ENCODE measurements at places on chromosomes 1 and 21.

- no peak for DNase-seq
These were observed 246.0 kb downstream of the TRABD2B start for GRCh38 chr1:47751193-47751592.

DNA sequence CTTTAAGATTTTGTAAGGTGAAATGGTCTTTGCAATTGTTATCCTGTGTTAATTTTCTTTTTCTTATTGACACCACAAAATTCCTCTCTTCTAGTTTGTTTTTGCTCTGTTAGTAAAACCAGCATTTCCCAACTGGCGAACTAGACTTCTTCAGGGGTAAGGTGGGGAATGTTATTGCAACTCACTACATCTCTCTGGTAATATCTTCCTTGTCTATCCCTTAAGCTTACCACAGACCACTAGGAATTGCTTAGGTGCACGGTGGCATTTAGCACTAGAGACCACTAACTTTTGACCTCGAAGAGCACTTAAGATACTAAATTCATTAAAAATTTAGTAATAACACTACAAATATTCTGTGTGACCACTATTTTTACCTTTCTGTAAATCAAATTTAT is 4.2 kb upstream of the COA6 start:
- no peak for DNase-seq

GRCh38 chr1:99768104-99768503 is 1.7 kb upstream of the FRRS1 start:
- DNase-seq, result no peak

DNA sequence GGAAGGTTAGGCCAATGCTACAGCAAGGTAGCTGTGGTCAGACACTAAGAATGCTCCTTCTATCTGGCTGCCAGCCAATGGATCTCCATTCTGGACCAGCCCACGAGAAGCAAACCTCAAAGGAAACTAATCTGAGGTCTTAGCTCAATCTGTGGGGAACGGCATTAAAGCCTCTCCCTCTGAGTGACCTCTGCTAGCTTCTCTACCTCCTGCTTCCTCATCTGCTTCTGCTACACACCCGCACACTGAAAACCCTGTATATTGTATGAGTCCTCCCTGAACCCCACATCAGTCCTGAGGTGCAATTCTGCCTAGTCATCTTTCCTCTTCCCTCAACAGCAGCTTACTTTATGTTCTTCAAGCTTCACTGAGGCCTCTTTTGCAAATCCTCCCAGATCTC is 6.9 kb upstream of the GALE start:
- DNase-seq, result no peak

DNA sequence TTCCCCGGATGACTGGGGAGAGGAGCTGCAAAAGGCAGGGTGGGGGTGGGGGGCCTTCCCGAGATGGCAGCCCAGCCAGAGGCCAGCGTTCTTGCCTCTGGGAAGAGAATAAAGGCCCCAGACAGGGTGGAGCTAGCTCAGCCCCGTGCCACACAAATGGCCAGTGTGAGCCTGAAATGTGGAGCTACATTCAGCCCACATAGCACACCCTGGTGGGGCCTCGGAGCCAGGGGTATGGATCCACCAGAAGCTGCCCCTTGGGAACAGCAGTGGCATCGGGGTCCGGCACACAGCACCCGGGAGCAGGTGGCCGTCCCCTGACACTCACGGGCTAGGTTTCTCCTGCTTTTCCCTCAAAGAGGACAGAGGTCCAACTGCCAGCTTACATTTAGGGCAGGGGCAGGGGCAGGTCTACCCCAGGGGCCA is 93.9 kb downstream of the PDE9A start:
- no peak for DNase-seq

- DNase-seq, result no peak
These were observed 24.8 kb upstream of the KCNE1 start for GRCh38 chr21:34536820-34537219.

DNA sequence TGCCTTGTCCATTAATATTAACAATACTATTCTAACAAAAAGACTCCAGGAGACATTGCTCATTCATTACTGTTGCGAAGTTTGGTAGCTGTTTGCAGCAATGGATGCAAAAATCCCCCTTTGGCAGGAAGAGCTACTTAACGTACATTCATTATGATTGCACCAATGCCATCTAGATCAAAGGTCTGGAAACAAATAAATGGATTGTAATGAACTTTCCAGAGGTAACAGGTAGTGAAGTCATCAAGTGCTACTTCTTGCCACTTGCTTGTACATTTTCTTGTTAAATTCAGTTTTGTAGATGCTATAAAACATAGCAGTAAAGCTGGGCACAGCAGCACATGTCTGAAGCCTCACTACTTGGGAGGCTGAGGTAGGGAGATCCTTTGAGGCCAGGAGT is 93.9 kb downstream of the DDAH1 start:
- DNase-seq, result no peak

DNA sequence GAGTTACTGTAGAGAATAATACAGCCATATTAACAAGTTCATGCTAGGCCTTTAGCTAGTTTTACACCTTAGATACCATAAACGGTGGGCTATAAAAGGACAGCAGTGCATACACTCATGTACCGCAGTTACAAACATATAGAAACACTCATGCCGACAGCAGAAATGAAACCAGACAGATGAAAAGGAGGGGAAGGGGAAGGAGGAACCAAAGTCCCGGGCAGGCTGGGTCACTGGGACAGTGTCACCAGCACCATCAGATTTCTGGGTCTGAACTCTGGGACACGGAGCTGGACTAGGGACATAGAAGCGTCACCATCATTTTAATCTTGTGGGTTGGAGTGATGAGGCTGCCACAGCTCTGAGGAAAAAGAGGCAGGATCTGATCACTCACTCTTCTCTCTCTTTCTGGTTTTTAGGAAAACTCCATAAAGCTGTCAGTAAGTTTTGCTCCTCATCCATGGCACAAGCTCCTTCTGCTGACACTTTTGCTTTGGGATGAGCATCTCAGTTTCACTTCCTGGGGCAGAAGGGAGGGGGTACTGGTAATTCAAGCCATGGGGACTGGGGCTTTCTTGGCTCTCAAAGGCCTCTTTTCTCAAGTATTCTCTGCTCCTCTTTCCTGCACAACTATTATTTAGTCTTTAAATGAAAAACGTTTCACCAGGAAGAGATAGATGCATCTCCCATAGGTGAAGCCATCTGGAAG is 7.8 kb upstream of the ZNF691 start:
- no peak for DNase-seq

DNA sequence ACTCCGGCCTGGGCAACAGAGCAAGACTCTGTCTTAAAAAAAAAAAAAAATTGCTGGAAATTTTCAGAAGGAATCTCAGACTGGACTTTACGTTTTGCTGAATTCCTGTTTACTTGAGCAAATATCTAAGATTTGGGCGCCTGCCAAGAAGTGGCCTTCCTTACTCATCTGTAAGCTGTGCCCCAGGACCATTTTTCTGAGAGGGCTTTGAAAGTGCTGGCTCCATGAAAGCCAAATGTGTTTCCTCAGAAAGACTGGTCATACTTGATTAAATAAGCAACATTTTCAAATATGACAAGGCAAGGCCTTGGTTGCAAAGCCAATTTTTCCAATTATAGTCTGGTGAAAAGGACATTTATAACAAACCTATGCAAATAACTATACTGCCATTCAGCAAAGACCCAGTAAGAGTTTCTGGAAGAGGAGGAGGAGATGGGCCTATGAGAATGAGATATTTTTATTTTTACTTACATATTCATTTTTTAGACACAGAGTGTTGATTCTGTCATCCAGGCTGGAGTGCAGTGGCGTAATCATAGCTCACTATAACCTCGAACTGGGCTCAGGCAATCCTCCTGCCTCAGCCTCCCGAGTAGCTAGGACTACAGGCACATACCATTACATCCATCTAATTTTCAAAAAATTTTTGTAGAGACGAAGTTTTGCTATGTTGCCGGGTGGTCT is 56.3 kb upstream of the HTR1D start:
- DNase-seq, result no peak

DNA sequence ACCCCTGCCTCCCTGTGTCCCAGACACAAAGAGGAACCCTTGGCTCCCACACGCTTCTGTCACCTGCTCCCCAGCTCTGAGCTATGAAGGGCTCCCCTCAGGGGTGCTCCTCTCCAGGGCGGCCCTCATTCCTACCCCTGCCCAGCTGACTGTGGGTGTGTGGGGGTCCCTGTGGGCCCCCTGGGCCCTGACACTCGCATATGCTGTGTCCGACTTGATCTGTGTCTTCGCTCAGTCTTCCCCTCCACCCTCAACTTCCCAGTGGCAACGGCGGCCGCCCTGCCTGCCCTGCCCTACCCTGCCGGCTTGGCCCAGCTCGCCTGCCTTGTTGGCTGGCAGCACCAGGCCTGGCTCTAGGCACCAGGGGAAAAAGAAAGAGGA is 1.2 kb downstream of the KCNQ4 start:
- DNase-seq, result no peak

GRCh38 chr1:173871091-173871490 is 2.9 kb downstream of the ZBTB37 start:
- DNase-seq, result no peak

GRCh38 chr1:2469103-2469940 is 6.8 kb upstream of the PLCH2 start:
- DNase-seq, result no peak

DNA sequence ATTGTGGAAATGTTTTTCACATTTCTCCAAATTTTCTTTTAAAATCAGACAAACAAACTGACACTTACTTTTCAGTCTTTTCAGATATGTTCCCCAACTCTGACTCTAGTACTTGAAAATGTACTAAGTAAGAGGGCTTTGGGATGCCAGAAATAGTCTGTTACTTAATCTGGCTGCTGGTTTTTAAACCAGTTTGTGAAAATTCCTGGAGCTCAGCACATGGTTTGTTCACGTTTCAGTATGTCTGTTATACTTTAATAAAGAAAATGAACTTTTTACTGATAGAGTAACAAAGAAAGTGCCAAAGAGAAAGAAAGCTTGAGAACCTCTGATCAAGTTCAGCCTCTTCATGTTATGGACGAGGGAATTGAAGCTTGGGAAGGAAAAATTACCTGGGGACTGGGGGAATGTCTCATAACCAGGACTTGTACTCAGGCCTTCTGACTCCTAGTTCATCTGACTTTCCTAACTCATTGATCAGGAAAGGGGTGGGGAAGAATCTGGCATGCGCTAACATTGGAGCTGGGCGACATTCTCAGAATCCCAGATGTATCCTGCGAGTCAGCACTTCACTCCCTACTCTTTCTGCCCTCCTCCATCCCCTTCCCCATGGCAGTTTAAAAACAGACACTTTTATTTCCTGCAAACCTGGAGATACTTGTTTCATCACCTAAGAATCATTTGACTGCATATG is 30.8 kb upstream of the DNAJC6 start:
- no peak for DNase-seq

DNA sequence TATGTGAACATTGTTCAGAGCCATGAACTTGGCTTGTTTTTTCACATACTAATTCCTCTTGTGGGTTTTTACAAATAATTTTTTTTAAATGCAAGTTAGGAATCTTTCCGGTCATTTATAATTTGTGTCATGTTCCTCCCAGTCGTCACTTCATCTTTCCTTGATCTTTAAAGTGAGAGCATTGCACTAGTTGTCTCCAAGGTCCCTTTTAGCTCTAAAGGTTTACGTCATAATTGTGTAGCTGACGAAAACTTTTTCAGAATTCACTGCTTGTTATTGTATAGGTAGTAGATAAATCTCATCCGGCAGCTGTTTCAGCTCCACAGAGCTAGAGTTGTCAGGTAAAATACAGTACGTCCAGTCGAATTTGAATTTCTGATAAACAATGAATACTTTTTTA is 33.6 kb downstream of the SOAT1 start:
- DNase-seq, result no peak

DNA sequence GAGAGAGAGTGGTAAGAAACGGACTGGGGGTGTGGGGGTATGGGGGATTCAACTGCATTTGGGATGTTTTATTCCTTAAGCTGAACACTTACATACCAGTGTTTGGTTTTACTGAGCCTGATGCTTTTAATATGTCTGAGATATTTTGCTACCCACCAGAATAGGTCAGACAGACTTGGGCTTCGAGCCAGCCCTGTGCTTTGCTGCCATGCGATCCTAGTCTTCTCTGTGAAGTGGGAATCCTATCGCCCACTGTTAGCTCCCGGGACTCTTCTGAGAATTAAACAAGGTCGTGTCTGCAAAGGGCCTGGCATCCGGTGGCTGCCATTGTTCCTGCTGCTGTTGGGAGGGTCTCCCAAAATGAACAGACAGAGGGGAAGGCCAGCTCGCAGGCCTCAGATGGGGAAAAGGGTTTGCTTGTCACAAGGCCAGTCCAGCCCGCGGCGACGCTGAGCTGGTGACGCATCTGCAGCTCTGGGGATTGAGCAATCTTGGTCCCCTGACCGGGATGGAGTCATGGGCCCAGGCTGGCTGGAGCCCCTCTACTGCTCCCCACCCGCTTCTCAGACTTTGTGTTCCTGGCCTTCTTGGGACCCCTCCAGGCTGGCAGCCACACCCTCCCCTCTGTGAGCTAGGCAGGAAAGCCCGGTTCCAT is 26.9 kb upstream of the ECE1 start:
- peak; percentile 80 for DNase-seq
